T-helper 17 cell (primary cell): ENCODE measurements at places on chromosomes 12 and 14.
A peak's percentile ranks its signal among the peaks of the same experiment; 100 is the strongest.

- peak overlapping the region; percentile 6 for H3K27ac ChIP-seq
- peaks cover 40% of the 10 kb centered on the region for H3K27me3 ChIP-seq
- H3K4me1 ChIP-seq = peaks cover 3% of the 10 kb centered on the region
- peak overlapping the region; percentile 77 for H3K4me3 ChIP-seq
- DNase-seq = no peak
Observed at GRCh38 chr12:48175613-48176416, 7.6 kb upstream of the CCDC184 start.

DNA sequence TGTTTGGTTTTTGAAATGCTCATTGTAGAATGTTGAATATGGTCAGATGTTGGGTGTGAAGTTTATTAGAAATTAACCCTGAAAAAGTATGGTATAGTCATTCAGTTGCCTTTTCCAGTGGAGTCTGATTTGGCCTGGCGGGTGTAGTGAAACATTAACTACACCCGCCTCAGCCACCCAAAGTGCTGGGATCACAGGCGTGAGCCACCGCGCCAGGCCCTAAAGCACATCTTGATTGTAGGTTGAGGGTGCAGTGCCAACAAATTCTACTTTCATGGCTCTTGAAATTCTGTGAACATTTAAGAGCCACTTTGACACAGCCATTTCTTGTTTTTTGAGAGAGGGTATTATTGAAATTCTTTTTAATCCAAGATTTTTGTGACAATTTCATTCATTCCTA is 624.9 kb downstream of the DIO2 start:
- H3K4me3 ChIP-seq = no peak overlapping the region
- H3K36me3 ChIP-seq = no peaks in the 10 kb centered on the region
- no peaks in the 10 kb centered on the region for H3K27me3 ChIP-seq
- no peak for DNase-seq

GRCh38 chr12:122569288-122569687 is 42.2 kb downstream of the KNTC1 start:
- H3K4me3 ChIP-seq = no peak overlapping the region
- H3K27me3 ChIP-seq = no peaks in the 10 kb centered on the region
- no peak for DNase-seq
- no peaks in the 10 kb centered on the region for H3K36me3 ChIP-seq
- peak overlapping the region; percentile 34 for H3K27ac ChIP-seq
- H3K4me1 ChIP-seq = no peaks in the 10 kb centered on the region

DNA sequence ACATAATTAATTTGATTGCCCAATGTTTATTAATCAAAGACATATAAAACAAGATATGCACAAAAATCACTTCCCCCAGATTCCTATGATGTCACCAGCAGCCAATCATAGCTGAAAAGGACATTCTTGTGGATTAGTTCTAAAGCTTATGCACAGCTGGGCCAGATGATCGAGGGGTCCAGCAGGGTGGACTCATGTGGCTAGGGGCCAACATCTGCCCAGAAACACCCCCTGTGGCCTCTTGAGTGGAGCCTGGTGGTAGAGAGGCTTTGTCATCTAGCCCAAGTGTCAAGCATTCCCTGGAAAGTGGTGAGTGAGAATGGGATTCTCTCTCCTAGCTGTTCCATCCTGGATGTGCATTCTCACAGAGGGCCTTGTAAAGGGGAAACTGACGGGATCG is 590.0 kb downstream of the BCL11B start:
- H3K27ac ChIP-seq = no peak overlapping the region
- peaks cover 2% of the 10 kb centered on the region for H3K4me1 ChIP-seq
- H3K36me3 ChIP-seq = no peaks in the 10 kb centered on the region
- no peak for DNase-seq
- H3K27me3 ChIP-seq = no peaks in the 10 kb centered on the region
- H3K4me3 ChIP-seq = no peak overlapping the region

DNA sequence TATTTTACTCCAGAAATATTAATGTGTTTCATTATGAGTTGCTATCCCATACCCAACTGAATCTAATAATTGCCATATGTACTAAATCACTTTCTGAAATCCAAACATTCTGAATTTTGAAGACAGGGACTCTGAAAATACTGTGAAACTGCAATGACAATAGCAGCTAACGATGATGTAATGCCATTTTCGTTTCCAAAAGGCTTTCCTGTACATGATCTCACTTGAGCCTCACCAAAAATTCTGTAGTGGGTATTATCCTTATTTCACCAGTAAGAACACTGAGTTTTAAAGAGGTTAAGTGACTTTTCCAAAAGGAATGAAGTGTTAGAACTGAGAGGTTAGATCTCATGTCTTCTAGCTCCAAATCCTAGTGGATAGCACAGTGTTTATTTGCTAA is 133.3 kb downstream of the FLRT2 start:
- no peak for DNase-seq
- H3K27ac ChIP-seq = no peak overlapping the region
- no peaks in the 10 kb centered on the region for H3K36me3 ChIP-seq
- H3K4me1 ChIP-seq = no peaks in the 10 kb centered on the region

DNA sequence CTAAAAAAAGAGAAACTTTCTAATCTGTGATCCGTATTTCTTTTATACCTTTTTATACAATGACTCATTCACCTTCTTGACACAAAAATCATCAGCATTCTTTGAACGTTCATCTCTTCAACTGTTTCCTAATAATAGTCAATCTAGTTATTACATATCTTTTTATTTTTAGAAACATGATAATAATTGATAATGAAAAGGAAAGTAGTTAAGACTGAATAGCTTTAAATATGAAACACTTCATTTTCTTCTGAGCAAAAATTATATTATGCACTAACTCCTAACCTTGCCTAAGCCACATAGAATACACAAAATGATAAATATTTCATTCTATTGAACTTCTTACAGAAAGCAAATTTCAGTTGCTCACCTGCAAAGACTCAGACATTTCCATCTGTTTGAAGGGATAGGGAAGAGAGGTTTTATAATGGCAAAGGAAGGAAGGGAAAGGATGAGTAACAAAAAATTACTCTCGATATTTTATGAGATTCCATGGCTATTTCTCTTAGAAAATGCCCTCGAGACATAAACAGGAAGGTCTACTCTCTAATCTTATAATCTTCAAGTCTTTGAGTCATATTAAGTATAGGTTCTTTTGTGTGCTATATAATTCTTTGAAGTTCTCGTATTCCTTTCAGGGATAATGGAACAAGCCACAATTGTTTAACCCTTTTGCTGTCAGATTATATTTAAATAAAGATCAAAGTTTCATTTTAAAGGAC is 7.5 kb upstream of the KLHL42 start:
- H3K4me1 ChIP-seq = no peaks in the 10 kb centered on the region
- no peaks in the 10 kb centered on the region for H3K36me3 ChIP-seq
- H3K27ac ChIP-seq = peak overlapping the region; percentile 32
- H3K4me3 ChIP-seq = no peak overlapping the region
- DNase-seq = no peak
- no peaks in the 10 kb centered on the region for H3K27me3 ChIP-seq

DNA sequence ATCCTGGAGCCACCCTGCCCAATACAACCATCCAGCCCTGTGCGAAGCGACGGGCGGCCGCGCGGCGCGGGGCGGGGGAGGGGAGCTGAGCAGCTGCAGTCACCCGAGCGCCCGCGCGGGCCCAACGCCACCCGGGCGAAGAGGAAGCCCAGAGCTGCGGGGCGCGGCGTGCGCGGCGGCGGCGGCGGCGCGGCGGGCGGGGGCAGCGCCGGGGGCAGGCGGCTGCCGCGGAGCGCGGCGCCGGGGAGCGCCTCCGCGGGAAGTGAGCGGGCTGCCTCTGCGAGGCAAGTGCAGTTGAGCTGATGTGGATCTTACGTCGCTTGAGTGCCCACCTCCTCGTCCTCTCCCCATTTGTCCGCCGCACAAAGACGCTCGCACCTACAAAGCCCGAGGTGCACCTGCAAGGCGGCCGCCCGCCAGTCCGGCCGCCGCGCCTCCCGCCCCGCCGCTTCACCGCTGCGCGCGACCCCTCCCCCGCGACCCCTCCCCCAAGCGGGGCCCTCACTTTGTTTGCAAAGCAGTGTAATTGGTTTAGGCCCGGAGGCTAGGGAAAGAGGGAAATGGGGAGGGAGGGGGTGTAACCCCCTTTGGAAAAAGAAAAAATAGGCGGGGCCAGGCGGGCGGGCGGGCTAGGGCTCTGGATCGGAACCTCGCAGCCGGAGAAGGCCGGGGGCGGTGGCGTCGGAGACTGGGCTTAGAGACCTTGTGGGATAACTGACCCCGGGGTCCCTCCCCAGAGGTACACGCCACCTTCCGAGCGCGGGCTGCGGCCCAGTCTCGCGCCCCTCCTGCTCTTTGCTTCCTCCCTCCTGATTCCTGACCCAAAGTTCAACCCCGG is at the start of the genes FOXA1 and TTC6:
TSS of gene FOXA1 (minus strand) at position 279 of the 838 bp plus-strand sequence. CDS start at position 2, 277 bp downstream.
TSS of gene TTC6 (plus strand) at position 659 of the 838 bp plus-strand sequence. CDS start 26,436 bp downstream, outside the sequence.
- DNase-seq = no peak
- peak within 1 kb of the TSS; percentile 86 for H3K27ac ChIP-seq
- H3K4me1 ChIP-seq = peaks cover 8% of the 10 kb centered on the region

DNA sequence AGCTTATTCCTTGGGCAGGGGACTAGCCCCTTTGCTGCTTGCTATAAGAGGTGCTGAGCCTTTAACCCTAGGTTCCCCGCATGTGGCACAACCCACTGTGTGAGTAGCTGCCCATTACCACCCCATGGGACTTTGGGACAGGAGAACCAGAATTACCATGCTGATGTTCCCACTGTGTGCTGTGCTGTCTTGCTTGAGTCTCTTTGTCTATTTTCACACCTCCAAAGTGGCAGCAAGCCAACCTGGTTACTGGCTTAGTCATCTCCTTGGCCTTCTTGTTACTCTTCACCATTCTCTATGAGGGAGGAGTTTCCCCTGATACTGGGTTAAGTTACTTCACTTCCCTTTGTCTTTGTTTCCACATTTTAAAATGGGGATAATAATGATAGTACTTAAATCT is 73.4 kb upstream of the ETV6 start:
- H3K36me3 ChIP-seq = peaks cover 7% of the 10 kb centered on the region
- peaks cover 4% of the 10 kb centered on the region for H3K4me1 ChIP-seq
- peaks cover 23% of the 10 kb centered on the region for H3K27me3 ChIP-seq

- no peak for DNase-seq
- no peak overlapping the region for H3K4me3 ChIP-seq
- no peak overlapping the region for H3K27ac ChIP-seq
Observed at GRCh38 chr14:92244805-92245204, 78.2 kb upstream of the SLC24A4 start.

GRCh38 chr14:77120771-77121743 is 20.5 kb downstream of the ZDHHC22 start:
- no peaks in the 10 kb centered on the region for H3K36me3 ChIP-seq
- no peak for DNase-seq
- H3K4me3 ChIP-seq = peak overlapping the region; percentile 86
- H3K4me1 ChIP-seq = peaks cover 38% of the 10 kb centered on the region
- peak overlapping the region; percentile 98 for H3K27ac ChIP-seq
- H3K27me3 ChIP-seq = no peaks in the 10 kb centered on the region

- H3K4me1 ChIP-seq = no peaks in the 10 kb centered on the region
- H3K4me3 ChIP-seq = no peak overlapping the region
- no peaks in the 10 kb centered on the region for H3K36me3 ChIP-seq
- H3K27me3 ChIP-seq = no peaks in the 10 kb centered on the region
Observed at GRCh38 chr14:103731916-103732867, 16.6 kb downstream of the ZFYVE21 start.

DNA sequence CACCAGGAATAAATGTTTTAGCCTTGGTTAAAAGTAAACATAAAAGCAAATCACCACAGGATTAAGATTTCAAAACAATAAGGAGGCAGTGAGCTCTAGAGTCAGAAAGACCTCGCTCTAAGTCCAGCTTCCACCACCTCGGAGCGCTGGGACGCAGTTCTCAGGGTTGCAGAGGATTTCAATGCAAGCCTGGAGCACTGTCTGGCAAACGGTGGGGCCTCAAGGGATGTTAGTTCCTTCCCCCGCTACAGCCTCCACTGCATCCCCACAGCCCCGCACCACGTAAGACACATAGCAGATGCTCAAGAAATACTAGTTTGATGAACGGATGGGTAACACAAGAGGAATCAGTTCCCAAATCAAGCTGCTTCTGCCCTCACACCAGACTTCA is 39.3 kb upstream of the TMCC3 start:
- peaks cover 2% of the 10 kb centered on the region for H3K4me1 ChIP-seq
- H3K36me3 ChIP-seq = no peaks in the 10 kb centered on the region
- DNase-seq = no peak
- no peak overlapping the region for H3K4me3 ChIP-seq

DNA sequence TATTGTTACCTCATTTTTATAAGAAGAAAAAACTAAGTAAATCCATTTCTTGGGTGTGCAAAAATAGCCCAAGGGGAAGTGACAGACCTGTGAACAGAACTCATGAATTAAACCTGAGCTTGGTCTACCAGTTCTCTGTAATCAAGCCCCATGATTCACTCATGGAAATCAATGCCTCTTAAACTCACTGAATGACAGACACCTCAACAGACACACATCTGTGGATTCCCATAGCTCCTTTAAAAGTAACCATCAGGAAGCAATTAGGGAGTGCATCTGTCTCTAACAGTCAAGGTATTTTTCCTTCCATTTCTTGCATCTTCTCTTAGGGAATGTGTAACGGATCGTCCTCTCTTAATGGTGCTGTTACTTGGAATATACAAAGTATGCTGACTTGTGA is 215.0 kb upstream of the EEA1 start:
- no peak overlapping the region for H3K4me3 ChIP-seq
- H3K27ac ChIP-seq = no peak overlapping the region
- no peak for DNase-seq
- peaks cover 13% of the 10 kb centered on the region for H3K27me3 ChIP-seq

DNA sequence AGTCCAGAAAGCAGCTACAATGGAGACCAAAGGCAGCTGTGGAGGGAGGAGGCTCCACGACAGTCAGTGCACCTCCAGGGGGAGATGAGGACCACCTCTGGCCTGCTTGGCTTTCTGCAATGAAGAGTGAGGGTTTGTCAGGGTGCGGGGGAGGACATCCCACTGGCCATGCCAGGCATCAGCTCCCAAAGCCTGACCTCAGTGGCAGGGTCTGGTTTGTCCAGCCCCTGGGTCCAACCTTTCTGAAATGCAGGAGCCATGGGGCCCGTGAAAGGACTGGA is 35.2 kb downstream of the SLC6A12 start:
- DNase-seq = no peak
- no peak overlapping the region for H3K27ac ChIP-seq
- H3K4me3 ChIP-seq = no peak overlapping the region

DNA sequence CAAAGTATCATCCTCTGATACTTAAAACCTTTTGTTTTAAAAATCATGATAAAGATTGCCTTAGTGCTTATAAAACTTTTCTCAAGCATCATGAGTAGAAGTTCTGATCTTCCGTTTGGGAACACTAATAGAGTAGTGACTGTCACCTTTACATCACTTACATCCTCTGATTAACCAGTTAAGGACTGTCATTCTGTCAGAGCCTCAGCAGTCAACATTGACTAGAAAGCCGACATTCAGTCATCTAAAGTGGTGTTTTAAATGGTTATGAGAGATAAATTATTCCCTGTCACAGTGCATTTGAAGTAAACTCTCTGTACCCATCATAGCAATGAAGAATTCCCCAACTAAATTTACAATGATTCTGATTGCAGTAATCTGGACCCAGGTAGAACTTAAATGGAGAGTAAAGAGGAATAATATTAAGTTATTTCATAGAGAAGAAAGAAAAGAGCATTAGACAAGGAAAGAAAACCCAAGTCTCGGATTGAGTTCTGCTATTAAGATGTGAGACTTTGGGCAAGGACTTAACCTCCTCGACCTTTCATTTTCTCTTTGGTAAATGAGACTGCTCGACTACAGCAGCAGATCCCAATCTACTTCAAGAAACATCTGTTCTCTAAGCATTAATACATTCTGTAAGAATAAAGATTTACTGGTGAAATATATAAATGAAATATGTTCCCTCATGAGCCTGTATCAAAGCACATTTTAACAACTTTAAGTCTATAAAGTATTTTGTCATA is 563.9 kb upstream of the LMO3 start:
- H3K4me1 ChIP-seq = no peaks in the 10 kb centered on the region
- no peak for DNase-seq
- H3K27me3 ChIP-seq = no peaks in the 10 kb centered on the region
- H3K4me3 ChIP-seq = no peak overlapping the region
- H3K27ac ChIP-seq = no peak overlapping the region

GRCh38 chr12:1553987-1554982 is 40.1 kb downstream of the FBXL14 start:
- H3K4me3 ChIP-seq = no peak overlapping the region
- peaks cover 9% of the 10 kb centered on the region for H3K27me3 ChIP-seq
- peaks cover 2% of the 10 kb centered on the region for H3K36me3 ChIP-seq
- peak overlapping the region; percentile 24 for H3K27ac ChIP-seq
